ENCODE measurements at places on chromosomes 4 and X. TPM values are rescaled to one million over a fixed set of nuclear protein-coding genes. Genes with fewer than 3 reads are reported as not detected.
A peak's percentile ranks its signal among the peaks of the same experiment; 100 is the strongest.

The S100P gene
- not detected for total RNA-seq

The PYURF gene
- 76.5 TPM for total RNA-seq

The ZNF157 gene
- total RNA-seq = not detected

The CLTRN gene
- 2.1 TPM for total RNA-seq

The YTHDC1 gene
- 34.7 TPM for total RNA-seq

The SASH3 gene
- total RNA-seq = not detected

The GAGE12E gene
- not detected for total RNA-seq

The DSPP gene
- total RNA-seq = not detected

The HSFX3 gene
- total RNA-seq = not detected

The SCML2 gene
- 0.58 TPM for total RNA-seq

The RTL9 gene
- not detected for total RNA-seq

The CSN1S1 gene
- total RNA-seq = not detected

The TET2 gene
- 15.5 TPM for total RNA-seq

GRCh38 chrX:154490021-154490413 is 412 bp downstream of the SLC10A3 start:
- DNase-seq = no peak

DNA sequence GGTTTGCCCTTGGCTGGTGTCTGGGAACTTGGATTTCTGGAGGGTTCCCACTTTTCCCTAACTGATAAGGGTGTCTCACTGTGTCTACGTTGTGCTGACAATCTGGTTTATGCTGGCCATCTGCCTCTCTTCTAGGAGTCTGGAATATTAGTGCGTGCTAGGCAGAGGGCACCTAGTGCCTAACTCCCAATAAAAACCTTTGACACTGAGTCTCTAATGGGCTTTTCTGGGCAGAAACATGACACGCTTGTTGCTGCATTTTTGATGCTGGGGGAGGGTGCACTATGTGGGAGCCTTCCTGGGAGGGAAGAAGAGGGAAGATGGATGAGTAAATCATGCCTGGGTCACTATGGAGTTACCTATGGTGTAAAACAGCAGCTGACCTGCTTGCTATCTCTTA is 16.3 kb upstream of the ZNF41 start:
- no peak for DNase-seq

DNA sequence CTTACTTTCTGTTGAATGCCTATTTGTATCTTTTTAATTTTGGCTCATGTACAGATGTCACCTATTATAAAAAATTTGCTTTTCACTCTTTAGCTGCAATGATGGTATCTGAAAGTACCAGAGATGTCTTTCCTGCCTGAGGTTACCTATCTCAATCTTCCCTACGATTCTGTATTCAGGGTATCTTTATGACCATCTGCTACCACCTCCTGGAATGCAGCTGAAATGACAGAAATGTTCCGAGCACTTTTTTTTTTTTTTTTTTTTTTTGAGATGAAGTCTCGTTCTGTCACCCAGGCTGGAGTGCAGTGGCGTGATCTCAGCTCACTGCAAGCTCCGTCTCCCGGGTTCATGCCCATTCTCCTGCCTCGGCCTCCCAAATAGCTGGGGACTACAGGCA is 136.4 kb downstream of the REPS2 start:
- DNase-seq = no peak

GRCh38 chrX:133660281-133660680 is 245.0 kb upstream of the GPC4 start:
- no peak for DNase-seq

- no peak for DNase-seq
Observed at GRCh38 chr4:136829280-136829679, 703.0 kb downstream of the PCDH18 start.

- DNase-seq = no peak
Observed at GRCh38 chr4:110164251-110164650, 34.2 kb downstream of the ELOVL6 start.

DNA sequence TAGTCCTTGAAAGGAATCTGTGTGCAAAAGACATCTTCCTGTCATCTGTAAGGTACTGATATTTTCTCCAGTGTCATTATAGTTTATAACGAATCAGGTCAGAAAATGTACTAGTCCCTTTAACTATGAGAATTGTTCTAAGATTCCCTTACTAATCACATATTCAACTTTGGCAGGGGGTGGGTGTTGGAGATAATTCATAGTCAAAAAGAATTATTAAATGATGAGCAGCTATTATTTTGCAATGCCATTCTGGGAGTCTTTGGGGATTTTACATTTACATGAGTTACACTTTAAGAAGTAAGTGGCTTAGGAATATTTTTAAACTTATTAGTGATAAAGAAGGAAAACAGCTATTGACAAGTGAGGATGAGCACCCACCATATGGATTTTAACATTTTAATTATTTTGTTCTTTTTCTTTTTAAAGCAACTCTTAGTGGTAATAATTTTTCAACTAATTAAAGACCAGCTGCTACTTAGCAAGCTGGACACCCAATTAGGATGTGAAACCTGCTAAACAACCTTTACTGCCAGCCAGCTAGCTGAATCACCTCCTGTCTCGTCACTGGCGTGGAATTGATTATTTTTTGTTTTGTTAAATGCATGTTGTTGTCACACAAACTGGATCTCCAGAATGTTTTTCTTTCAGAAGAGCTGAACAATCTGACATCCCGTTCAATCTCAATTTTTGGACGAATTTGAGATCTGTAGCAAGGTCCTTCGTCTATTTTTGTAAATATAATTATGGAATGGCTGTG is 219.2 kb downstream of the ARAP2 start:
- DNase-seq = no peak

DNA sequence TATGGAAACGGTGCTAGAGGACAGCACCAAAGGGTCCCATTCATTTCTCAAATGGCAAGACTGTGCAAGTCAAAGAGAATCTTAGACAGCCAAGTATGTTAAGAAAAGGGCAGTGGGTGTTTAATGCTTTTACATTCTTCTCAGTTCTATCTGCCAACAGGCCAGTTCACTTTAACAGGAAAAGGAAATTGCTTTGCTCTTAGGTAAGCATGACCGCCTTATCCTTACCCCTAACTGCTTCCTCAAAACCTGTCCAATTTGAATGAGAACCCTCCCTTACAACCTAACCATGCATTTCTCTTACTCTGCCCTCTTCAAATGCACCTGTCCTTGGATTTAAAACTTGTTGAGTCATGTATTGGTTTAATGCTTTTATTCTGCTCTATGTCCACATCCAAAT is 44.5 kb upstream of the BLTP1 start:
- DNase-seq = no peak

GRCh38 chrX:16851421-16851820 is 18.7 kb downstream of the RBBP7 start:
- DNase-seq = no peak

GRCh38 chr4:4459181-4459580 is 72.3 kb downstream of the NSG1 start:
- no peak for DNase-seq

GRCh38 chr4:32087211-32087610 is 1367.0 kb downstream of the PCDH7 start:
- DNase-seq = no peak

- peak; percentile 33 for DNase-seq
Observed at GRCh38 chr4:162163892-162164759, at the start of gene FSTL5. Gene FSTL5 (minus strand): TSS chr4:162164000. CDS start chr4:162111396, 52,604 bp downstream.

GRCh38 chr4:174563399-174563798 is 41.1 kb upstream of the HPGD start:
- no peak for DNase-seq

- no peak for DNase-seq
Observed at GRCh38 chr4:2852481-2852921, 8.9 kb downstream of the ADD1 start.

DNA sequence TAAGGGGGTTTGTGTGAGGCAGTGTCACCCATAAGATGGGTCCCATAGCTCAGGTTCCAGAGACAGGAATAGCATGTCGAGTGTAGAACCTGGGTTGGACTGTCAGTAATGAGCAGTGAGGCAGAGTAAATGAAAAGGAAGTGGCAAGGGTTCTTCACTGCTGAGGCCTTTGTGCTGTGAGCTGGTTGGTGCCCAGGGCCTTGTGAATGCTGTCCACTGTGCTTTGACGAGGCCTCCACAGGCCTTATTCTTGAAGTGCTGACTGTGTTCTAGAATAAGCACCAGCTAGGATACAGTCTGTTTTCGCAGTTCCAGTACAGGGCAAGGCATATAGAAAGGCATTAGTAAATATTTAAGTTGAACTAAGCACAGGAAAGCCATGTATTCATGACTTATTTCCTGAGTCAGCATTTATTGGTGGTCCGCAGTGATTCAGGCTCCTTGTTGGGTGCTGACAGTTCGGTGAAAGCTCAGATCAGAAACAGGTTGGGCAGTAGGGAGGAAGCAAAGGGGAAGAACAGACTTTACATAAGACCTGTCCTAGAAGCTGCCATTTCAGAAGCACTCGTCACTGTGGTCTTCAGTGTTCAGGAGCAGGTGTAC is 25.6 kb upstream of the TADA2B start:
- no peak for DNase-seq

DNA sequence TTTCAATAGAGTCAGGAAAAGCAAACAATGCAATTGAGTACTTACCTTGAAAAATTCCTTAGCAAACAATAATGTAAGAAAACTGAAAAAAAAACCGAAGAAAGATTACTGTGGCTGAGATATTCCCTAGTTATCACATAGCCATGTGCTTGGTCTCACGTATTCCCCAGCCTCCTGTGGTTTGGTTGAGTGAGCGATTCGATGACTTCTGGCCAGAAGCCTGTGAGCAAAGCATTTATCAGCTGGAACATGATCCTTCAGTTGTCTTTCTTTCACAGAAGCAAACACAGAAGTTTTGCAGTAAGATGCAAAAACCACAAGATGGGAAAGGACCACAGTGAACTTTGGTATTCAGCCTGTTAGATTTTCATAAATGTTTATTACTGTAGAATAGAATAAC is 1754.3 kb upstream of the AGA start:
- no peak for DNase-seq

DNA sequence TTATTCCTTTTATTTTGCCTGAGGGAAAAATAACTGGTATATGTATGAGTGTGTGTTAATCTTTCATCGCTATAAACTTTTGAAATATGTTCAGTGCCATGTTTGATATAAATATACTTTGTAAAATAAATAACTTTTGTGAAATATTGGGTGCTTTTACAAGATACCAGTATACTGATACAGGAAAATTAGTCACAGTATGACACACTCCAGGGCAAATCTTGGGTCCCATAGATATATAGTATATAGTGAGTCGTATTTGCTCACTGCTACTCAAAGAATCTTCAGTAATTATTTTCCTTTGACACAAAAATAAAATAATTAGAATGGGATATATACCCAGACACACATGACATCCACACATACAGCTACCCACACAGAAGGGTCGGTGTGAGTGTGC is 472.3 kb downstream of the GRID2 start:
- no peak for DNase-seq

DNA sequence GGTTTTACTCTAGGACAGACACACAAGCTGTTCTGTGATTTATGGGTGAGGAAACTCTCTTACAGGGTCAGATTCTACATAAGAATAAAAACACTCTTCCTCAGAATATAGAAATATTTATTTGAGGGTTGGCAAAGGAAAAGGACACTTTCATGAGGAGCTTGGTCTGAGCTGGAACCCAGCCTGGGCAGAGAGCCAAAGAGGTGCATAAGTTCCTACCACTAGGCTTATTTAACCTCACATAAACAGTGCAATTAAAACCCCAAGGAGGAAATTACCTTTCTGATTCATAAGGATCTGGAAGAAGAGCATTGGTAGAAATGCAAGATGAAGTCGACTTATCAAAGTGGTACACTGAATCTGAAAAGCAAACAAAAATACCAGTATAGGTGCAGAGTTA is 32.9 kb downstream of the SETD7 start:
- no peak for DNase-seq

- no peak for DNase-seq
Observed at GRCh38 chr4:140252141-140252741, 98.3 kb upstream of the MAML3 start.

- no peak for DNase-seq
Observed at GRCh38 chr4:51845711-51846110, 2.8 kb downstream of the DCUN1D4 start.

- DNase-seq = no peak
Observed at GRCh38 chr4:36651253-36651652, 369.8 kb downstream of the DTHD1 start.

DNA sequence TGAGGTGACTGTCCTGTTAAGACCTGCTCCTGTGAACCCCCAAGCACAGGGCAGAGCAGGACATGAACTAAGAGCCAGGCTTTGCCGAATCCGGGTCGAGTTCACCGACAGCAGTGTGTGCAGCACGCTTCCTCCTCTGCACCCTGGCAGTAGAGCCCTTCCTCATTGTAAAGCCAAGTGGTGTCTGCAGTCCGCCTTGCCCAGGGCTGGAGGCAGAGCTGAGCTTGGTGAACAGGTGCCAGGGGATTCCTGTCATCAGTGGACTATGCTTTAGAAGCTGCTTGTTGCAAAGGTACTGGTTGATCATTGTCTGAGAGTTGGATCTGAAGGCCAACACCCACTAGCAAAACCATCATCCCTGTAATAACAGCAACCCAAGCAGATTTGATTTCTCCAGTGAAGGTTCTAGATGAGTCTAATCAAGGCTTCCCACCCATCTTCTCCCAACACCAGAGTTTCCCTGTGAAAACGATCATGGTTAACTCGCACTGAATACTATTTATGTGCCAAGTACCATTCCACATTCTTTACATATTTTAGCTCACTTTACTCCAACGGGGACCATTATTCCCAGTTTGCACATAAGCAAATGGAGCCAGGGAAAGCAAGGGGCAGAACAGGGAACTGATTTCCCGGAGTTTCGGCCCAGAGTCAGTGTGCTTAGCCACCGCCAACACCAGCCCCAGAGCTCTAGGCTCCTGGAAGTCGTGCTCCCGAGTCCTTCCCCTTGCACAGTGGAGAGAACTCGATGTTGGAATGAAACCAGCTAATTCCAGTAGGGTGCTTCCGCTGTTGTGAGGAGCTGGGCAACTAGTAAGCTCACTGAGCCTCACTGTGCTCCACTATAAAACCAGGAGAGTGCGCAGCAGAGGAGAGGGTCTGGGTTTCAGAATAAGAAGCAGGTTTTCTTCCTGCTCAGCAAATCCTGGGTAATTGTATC is 1.4 kb upstream of the SLC34A2 start:
- no peak for DNase-seq

DNA sequence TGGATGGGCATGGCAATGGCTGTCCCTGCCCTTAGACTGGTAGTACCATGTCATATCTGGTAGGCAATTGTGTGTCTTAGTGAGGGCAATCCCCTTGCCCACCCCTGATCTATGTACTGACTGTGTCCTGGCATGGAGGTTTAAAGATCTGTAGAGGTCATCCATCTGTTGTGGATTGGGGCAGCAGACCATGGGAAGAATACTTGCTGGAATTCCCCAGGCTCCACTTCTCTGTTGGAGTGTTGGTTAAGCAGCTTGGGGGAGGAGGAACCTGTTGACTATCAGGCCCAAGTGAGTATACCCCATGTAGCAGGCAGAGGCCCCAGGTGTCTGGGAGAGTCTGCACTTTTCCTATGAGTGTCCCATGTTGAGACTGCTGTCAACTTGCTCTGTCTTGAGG is 246.7 kb upstream of the DIPK2B start:
- no peak for DNase-seq

- no peak for DNase-seq
Observed at GRCh38 chr4:1826531-1827350, 29.2 kb downstream of the LETM1 start.

DNA sequence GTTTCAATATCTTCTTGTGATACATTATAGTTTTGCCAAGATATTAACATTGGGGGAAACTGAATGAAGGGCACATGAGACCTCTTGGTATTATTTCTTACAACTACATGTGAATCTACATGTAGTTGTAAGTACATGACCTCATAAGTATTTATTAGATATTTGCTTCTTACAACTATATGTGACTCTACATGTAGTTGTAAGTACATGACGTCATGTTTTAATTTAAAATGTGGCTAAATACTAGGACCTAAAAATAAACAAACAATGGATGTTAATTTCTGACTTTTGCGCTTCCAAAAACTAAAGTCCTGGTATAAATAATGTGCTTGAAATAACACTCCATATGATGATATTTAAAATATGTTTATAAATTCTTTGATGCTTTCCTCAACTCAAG is 190.2 kb downstream of the CBLL2 start:
- DNase-seq = no peak
